ENCODE measurements at places on chromosomes 3 and 15. TPM values are rescaled to one million over a fixed set of nuclear protein-coding genes. Genes with fewer than 3 reads are reported as not detected.

Gene SLC28A1
- total RNA-seq = not detected

DNA sequence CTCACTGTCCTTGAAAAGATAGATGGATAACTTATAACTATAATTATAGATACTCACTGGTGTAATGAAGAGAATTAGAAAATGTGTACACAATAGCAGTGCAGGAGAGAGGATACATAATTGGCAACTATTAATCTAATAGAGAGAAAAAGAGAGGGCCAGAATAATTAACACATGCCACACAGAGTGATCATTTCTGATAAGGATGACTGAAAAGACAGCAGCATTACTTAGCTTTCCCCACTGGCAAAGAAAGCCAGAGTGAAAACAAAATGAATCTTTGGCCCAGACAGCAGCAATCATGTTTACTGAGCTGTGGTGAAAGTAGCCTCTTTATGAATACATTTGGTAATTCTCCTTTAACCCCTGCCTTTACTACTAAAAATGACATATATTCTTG is 493.3 kb upstream of the ROBO1 start:
- no peak for DNase-seq

DNA sequence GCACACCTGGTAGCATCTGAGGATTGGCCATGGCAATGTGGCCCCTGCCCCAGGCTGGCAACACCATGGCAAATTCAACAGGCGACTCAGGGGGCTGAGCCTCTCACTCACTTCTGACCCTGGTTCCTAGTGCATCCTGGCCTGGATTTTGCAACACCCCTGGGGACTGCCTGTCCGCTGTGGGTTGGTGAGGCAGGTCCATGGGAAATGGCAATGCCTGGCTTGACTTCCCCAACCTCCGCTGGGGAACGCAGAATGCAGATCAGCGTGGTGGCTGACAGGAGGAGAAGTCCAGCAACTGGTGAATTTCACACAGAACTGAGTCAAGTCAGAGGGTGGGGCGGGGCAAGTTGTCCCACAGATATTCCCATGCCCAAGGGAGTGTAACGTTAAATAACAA is 3.9 kb upstream of the PSTPIP1 start:
- DNase-seq = no peak

DNA sequence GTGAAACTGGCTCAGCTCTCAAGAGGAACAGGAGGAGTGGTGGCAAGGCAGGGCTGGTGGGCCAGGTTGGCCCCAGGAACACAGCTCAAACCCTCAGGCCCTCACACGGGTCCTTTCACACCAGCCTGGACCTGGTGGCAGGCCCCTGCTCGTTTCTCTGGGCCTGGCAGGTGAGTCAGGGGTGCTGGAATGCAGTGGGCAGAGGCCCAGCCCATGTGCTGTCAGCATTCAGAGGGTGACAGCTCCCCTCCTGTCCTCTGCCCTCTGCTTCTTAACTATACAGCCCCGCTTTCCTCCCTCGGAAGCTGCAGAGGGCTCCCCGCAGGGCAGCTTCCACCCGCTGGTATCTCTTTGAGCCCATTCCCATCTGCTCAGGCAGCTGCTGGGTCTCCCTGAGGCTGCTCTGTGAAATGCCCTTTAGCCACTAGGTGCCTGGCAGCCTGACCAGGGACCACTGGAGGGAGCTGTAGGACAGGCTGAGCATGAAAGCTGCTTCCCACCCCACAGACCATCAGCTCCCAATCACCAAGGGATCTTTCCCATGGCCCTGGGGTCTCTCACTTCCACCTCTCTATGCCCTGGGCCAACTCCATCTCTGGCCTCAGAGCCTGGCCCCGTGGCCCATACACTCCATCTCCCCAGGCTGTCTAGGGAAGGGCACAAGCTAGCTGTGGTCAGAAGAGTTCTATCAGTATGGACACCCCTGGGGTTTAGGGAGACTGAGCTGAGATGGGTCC is 24.8 kb downstream of the SHF start:
- DNase-seq = peak; percentile 82

DNA sequence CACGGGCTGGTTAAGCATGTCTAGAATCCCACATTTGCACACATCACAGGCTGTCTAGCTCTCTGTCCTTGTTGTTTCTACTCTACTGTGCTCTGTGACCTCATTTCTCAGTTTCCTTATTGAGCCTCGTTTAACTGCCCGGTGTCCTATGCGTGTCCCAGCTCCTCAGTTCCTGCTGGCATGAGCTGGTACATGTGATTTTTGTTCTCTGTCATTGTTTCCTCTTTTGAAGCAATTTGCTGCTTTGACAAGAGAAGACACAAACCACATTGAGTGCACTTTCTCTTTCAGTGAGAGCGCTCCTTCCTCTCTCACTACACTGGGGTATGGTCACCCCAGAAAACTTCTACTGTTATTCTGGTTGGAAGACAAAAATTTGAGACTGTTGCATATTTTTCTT is 563.5 kb downstream of the PDCD6IP start:
- no peak for DNase-seq

- DNase-seq = no peak
These were observed 56.5 kb upstream of the CCR4 start for GRCh38 chr3:32894977-32895376.

DNA sequence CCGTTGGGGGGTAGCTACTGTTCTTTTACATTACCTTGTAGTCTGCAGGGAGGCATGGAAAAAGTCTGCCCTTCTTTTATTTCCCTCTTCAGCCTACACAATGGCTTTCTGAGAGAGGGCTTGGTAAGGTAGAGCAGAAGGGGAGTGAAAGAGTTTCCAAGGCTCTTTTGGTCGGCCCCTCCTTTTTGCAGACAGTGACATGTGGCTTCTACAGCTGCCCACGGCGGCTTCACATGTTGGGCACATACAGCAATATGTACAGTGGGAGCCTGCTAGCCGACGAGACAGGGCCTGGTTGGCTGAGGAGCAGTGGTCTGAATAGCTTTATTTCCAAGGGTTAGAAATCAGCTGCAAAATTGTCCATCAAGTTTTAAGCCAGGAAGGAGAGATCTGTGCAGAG is 4.0 kb downstream of the INAFM2 start:
- no peak for DNase-seq
